Hair follicular keratinocyte (primary cell): ENCODE measurements at places on chromosomes 12 and 14. TPM values are rescaled to one million over a fixed set of nuclear protein-coding genes. Genes with fewer than 3 reads are reported as not detected.

CIDEB gene
- total RNA-seq = 3.2 and 4.1 TPM in 2 replicates

BDKRB2 gene
- 10.5 and 20.1 TPM in 2 replicates for total RNA-seq

ING4 gene
- 12.8 and 22.3 TPM in 2 replicates for total RNA-seq

KERA gene
- not detected in 2 replicates for total RNA-seq

KRT81 gene
- 0.08 and 0.19 TPM in 2 replicates for total RNA-seq

CD69 gene
- total RNA-seq = not detected in 2 replicates

IPO4 gene
- total RNA-seq = 42.4 and 82.5 TPM in 2 replicates

SERPINA5 gene
- not detected in 2 replicates for total RNA-seq
